ENCODE measurements at places on chromosomes 5 and 9. TPM values are rescaled to one million over a fixed set of nuclear protein-coding genes. Genes with fewer than 3 reads are reported as not detected.

- DNase-seq: no peak
- no peaks in the 10 kb centered on the region for H3K36me3 ChIP-seq
- no peak overlapping the region for H3K4me3 ChIP-seq
- no peak overlapping the region for H3K27ac ChIP-seq
Observed at GRCh38 chr5:67765697-67766096, 449.9 kb upstream of the PIK3R1 start.

The FGF18 gene
- total RNA-seq: 2.0 TPM

The STPG3 gene
- total RNA-seq: 0.38 TPM

GRCh38 chr9:118121361-118121760, 417.2 kb downstream of the TLR4 start:
- no peak overlapping the region for H3K4me3 ChIP-seq
- H3K36me3 ChIP-seq: no peaks in the 10 kb centered on the region
- no peaks in the 10 kb centered on the region for H3K27me3 ChIP-seq
- DNase-seq: no peak
- no peak overlapping the region for H3K27ac ChIP-seq

DNA sequence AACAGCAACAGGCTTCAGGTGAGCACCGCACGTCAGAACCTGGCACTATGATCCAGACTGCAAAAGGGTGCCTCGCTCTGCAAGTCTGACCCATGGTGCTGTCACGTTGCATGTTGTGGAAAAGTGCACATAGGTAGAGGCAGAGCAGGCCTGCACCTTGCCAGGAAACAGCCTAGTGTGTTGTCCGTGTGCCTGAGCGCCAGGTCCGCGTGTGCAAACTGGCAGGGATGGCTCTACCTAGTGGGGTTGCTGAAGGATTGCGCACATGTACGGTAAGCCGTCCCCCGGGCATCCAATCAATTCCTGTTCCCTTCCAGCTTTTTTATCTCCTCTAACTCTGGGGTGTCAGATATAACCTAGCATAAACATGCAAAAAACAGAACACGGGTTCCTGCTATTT, 219.5 kb downstream of the NXNL2 start:
- no peak overlapping the region for H3K4me3 ChIP-seq
- no peak for DNase-seq
- no peaks in the 10 kb centered on the region for H3K36me3 ChIP-seq
- no peak overlapping the region for H3K27ac ChIP-seq
- peaks cover 5% of the 10 kb centered on the region for H3K4me1 ChIP-seq

Data from lower lobe of right lung (tissue), 2 donors.